LNCaP clone FGC (cell line): ENCODE measurements at places on chromosomes 6 and 20.

DNA sequence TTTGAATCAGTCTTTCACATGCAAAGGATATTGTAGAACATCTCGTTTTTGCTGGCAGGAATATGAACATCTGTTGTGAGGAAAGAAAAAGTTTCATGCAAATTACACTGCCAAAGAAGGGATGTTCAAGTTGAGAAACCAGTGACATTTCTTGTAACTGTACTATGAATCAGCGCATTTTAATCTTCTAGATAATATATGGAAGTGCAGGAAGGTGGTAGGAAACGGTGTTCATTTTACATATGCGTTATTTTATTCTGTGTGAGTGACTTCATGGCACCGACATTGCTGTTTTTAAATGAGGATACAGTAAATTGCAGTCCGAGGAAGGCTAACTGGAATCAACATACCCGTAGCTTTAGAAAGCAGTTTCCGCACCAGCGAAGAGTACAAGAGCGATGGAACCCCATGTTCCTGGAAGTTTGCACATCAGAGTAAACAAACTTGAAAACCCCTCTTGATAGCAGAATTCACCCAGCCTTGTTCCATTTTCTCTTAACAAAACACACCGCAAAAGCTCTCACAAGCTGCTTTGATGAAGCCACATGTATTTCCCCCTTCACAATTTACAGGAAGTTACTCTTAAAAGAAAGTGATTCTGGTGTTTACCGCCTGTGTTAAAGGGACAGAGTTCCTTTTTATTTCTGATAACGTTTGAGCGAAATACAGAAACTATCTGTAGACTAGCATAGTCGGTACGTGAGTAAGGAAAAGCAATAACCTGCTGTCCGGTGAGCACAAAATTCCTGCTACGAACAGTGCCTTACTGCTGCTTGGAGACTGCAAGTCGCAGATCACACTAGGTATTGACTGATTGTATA, 11.5 kb downstream of the PRDM1 start:
- DNase-seq: peak; percentile 65

- no peak for DNase-seq
These were observed 78.6 kb upstream of the TOX2 start for GRCh38 chr20:43835944-43836508.

DNA sequence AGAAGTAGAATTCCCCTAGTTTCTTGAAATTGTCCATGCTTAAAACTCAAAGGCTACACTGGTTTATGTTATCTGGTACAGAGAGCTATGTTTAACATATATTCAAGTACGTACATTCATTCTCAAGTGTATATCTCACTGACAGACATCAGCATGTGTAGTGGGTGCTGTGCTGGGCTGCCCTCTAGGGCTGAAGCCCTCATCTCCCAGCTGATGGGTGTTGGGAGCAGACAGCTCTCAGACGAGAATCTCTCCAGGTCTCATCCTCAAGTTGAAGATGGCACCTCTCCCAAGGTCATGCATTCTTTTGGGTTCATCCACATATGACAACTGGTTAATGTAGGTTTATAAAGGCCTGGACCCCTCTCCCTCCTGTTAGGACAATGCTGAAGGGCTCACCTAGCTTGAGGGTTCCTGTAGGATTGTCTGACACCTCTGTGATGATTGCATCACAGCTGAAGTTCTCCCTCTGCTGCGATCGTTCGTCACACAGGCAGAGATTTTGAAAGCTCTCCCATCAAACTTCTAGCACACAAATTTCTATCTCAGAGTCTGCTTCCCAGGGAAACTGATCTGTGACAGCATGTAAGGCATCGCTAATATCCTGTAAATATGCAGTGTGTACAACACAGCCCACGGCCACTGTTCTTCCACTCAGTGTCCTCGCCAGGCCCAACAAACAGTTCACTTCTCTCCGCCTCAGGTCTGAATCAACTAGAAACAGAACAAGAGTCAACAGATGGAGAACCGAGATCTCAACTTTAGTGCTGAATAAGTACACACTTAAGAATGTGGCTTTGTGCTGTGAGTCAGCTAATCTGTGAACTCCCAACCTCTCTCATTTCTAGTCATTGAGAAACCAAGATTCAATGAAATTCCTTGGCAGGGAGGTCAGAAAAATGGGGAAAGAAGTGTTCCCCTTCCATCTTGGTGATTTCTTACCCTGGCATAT, 43.2 kb downstream of the PREP start:
- DNase-seq: no peak

- no peak for DNase-seq
These were observed 661.3 kb downstream of the BCKDHB start for GRCh38 chr6:80767808-80768207.

GRCh38 chr6:152170702-152171667, 363.5 kb downstream of the ESR1 start:
- no peak for DNase-seq

DNA sequence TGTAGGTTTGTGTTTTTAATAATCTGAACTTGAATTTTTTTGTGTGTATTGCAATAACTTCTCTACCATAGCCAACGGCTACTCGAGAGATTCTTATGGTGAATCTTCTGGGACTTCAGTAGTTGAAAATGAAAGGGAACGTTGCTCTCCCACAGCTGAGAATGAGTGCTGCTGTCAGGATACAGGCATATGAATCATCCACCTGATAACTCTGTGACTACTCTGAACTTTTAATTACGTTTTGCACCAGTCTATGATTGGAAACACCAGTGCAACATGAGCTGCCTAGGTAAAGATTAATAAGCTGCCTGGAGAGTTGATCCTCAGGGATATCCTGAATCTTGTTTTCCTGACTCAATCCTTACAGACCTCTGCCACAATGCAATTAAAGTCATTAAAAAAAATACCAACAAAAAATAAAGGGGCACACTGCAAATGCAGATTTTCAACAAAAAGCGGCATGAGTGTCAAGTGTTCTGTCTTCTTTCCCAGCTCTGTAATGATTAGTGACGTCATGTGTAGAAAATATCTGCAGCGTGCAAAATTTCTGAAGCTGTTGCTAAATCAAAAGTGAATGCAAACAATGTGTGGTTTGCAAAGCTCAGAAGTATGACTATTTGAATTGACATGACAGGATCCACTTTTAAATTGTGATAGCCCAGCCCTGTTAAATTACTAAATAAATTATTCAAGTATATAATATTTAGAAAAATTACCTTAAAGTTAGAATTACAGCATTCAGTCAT, 432.2 kb downstream of the HTR1B start:
- no peak for DNase-seq

GRCh38 chr6:129426343-129426742, 283.6 kb downstream of the ARHGAP18 start:
- no peak for DNase-seq
